ENCODE measurements at places on chromosomes 6 and 20.

GRCh38 chr6:70380252-70380651, 33.1 kb upstream of the FAM135A start:
- DNase-seq = no peak

GRCh38 chr6:33977606-33978411, 168.1 kb downstream of the GRM4 start:
- no peak for DNase-seq

GRCh38 chr6:109441069-109441816, 719 bp downstream of the SMPD2 start:
- DNase-seq = peak; percentile 24

DNA sequence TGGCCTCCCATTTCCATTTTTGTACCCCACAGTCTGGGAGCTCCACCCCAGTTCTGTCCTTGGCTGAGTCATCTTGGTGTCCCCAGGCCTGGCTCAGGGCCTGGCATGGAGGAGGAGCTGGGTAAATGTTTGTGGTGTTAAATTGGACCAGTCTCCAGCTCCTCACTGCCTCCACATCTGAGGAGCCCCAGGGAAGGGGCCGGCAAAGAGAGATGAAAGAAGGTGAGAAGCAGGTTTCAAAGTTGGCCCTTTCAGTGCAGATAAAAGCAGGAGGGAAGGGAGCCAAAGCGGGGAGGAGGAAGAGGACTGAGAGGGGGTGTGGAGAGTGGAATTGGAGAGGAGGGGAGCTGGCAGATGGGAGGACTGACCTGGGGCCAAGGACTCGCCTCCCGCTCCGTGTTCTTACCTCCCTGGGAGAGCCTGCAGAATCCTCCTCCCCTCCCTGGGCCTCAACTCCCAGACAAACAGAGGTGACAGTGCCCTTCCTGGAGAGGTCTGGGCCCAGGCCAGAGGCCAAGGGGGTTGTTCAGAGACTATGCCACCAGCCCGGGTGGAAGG, 89.0 kb downstream of the CD40 start:
- DNase-seq = no peak

- DNase-seq = no peak
These were observed 33.0 kb downstream of the F13A1 start for GRCh38 chr6:6287415-6287814.

DNA sequence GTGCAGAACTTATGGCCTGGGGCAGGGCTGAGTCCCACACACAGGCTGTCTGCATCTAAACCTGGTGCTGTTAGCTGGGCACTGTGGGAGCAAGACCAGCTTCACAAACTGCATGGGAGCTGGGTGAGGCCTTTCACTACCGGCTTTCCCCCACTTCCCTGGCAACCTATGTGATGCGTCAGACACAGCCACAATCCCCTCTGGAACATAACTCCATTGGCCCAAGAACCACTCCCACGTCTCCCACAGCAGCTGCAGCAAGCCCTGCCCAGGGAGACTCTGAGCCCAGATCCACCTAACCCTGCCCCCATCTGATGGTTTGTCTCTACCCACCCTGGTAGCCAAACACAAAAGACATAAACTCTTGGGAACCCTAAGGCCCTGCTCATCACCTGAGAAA, 9.3 kb downstream of the WDR27 start:
- no peak for DNase-seq

- no peak for DNase-seq
These were observed 121.3 kb upstream of the PTPRK start for GRCh38 chr6:128641703-128642102.

GRCh38 chr6:31712296-31712695, 2.9 kb upstream of the LY6G6D start:
- no peak for DNase-seq

DNA sequence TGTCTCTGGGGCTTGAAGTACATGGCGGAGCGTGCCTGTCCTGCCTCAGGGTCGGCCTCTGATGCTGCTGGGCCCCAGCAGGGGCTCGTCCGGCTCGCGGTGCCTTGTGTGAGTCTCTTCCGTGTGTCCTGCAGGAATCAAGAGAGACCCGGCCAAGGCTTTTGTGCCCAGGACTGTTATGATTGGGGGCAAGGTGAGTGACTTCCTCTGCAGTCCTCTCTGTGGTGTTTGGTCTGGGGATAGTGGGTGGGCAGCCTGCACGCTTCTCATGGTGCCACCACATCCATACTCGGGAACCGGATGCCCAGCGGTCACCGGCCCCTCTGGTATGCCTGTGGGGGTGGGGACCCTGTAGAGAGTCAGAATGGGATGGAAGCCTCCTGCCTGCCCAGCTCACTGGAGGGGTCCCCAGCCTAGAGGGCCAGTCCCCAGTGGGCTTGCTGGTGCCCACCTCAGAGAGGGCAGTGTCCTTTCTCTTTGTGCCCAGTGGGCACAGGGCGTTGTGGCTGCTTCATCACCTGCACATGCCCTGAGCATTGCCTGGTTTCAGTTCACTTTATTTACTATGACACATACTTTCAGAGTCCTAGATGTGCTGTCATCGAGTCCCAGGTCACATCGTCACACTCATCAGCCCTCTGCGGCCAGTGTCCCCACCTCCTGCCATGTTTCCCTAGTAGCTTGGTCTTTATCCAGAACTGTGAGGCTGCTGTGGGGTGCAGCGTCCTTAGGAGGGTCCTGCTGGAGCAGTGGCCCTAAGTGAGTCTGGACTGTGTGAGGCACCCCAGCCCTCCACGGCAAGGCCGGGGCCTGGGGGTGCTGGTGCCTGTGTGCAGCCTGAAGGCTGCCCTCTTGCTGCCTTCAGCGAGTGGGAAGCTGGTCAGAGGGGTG, 40.7 kb downstream of the PYGB start:
- DNase-seq = no peak

GRCh38 chr20:33910529-33911327, 83.0 kb upstream of the RALY start:
- no peak for DNase-seq

DNA sequence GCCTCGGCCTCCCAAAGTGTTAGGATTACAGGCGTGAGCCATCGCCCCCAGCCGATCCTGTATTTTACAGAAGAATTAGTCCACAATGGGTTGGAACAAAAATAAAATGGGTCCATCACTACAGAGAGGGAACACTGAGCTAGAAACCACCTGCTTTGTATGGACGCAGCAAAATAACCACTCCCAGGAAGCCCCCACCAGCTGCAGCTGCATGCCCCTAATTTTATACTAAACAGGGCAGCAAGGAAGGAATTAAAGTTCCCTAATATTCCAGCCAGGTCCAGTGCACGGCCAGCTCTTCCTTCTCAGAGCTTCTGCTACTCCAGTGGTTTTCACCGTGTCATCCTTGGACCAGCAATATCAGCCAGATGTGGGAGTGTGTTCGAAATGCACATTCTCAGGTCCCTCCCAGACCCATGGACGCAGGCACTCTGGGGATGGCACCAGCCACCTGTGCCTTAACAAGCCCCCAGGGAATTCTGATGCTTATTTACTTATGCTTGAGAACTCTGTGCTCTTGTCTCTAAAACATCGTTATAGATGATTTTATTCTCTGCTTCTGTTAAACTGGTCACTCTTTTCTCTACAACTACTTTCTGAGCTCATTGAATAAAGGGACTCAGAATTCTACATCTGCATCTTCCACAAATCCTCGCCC, 189.5 kb upstream of the SLC24A3 start:
- no peak for DNase-seq

DNA sequence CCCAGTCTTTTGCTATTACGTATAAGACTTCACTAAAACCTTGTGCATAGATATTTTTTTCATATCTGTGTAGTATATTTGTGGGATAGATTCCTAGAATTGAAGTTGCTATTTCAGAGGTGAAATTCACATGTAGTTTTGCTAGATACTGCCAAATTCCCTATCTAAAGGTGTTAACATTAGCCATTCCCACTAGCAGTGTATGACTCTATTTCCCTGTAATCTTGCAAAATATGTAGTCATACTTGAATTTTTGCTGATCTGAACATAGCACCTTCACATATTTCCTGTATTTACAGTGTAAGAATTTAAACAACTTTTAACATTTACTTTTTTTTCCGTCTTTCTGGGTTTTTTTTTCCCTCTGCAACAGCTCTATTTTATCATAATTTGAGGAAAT, 24.9 kb downstream of the SENP6 start:
- no peak for DNase-seq

DNA sequence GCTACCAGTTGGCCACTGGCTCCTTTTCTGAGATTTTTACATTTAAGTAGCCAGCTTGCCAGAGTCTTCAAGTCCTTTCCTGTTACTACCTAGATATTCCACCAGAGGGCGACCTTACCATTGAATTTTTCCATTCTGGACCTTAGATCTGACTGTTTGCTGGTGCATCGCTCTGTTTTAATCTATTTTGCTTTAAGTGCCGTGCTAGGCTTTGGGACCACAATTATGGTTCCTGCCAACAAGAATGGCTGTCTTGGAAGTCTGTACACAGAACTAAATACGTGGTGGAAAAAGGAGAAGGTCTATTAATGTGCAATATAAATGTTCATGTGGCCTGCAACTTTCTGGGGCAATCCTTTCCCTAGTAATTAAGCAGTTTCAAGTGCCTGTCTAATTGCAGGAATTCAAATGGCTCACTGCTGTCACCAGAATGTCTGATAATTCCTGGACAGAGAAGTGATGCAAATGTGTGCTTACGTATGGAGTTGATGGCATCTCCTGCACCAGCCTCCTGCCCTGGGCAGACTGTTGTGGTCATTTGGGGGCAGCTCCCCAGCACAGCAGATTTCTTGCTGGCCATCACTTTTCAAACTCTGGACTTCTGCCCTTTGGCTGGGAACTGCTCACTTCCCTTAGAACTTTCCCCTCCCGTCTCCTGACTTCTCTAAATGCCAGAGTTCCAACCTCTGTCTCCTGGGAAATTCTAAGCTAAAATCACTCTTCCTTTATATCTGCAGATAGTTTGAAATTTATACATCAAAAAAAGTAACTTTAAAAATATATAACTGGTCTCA, 5.6 kb upstream of the HLA-DOA start:
- DNase-seq = no peak

- DNase-seq = no peak
These were observed 53.0 kb downstream of the MYH7B start for GRCh38 chr20:35008411-35009342.

DNA sequence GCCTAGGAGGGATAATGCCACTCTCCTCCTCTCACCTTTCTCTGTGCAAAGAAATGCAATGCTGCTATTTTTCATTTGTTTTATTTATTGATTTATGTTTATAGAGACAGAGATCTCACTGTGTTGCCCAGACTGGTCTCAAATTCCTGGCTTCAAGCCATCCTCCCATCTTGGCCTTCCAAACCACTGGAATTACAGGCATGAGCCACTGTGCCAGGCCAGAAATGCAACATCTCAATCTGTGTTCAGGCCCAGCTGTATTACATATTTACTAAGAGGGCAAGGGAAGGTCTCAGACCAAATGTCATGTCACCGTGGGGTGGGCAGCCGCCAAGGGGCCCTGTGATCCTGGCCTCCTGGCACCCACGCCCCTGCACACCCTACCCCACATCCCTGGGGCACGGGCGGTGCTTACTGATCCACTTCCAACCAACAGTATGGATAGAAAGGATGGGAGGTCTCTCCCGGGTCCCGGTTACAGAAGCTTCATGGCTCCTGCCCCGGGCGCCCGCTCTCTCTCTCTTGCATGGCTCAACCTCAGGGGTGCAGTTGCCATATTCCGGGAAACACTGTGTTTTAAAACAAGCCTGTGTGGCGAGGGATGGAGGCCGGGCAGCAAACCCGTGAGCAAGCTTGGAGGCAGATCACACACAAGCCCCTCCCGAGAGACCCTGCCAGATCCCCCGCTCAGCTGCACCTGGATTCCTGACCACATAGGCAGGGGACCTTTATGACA, 111.8 kb downstream of the AGPAT4 start:
- DNase-seq = no peak

DNA sequence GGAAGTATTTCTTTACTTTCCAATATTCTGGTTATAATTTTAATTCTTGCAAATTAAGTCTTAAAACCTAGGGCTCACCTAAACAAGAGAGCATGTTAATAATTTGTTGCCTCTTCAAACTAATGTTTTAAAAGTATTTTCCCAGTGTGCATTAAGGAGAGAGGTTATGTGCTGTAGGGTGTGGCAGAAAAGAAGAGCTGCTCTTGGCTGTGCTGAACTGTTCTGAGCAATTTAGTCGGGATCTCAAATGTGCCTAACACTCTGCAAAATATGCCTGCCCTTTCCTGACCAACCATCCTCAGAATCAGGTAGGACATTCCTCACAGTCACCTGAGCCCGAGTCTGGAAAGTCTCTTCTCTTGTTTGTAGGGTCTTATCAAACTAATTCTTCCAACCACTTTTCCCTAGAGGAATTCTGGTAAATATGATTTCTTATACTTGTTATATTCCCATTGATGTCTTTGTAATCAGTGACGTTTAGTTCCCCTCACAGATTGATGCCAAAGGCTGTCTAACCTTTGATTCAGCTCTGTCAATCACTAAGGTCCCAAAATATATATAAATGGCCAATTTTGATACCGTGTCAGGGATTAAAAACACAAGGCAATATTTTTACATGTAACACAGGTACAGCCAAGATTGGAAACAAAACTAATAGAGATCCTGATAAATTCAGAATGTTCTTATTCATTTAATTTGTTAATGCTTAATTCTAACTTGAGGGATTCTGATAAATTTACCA, 298.4 kb downstream of the ADGB start:
- DNase-seq = no peak

- DNase-seq = no peak
These were observed 12.6 kb upstream of the ZFP64 start for GRCh38 chr20:52204136-52204535.

DNA sequence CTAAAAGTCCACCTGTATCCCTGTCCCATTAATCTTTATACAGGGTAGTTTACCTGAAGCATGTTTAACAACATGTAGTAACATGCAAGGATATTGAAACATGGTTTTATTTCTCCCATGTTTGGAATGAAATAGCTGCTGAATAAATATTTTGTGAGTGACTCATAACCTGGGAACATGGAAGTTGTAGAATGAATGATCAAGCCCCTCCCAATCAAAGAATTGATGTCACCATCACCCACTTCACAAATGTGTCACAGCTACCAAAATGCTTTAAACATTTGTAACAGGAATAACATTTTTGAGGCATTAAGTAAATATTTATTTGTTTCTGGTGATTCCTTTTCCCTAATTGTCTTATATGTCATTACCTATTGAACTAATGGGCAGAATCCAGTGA, 58.9 kb upstream of the TNFAIP3 start:
- DNase-seq = no peak

GRCh38 chr6:14635195-14635594, 517.6 kb downstream of the CD83 start:
- no peak for DNase-seq

DNA sequence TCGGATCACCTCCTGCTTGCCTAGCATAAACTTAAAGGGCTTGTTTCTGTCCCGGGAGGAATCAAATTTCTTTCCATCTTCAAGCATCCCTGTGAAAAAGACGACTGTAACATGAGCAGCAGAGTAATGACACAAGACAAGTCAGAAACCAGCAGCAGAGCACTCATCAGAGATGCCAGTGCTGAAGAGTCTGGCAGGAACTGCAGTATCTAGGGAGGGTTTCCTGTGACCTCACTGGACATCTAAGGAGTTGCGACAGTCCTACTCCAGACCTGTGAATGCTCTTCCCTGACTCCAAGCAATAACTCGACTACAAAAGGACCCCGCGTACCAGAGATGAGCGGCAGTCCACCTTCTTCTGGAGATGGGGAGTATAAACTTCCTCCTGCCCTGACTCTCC, 17.3 kb downstream of the FKBP1A start:
- DNase-seq = no peak

Data from dorsolateral prefrontal cortex (tissue), 122 donors.